H1 (cell line): ENCODE measurements at places on chromosomes 4 and X.

DNA sequence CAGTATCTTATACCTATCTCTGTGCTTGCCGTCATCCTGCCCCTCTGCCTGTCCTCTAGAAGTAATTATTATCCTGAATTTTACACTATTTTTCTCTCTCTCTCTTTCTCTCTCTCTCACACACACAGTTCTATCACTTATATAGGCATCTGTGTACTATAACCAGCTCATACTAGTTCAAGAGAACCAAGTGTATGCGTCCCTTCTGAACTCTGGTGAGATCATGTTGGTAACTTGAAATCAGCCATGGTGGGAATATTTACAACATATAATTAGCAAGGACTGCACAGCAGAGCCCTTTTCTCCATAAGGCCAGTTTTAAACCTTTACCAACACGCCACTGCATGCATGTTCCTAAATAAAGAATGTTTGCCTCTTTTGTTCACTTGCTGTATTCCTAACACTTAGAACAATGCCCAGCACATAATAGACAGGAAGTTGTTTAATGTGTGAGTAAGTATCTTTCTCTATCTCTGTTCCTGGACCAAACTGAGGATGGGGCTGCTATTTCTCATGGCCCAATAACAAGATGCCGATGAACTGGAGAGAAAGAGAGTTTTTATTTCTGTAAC, 51.1 kb upstream of the IL21 start:
- DNase-seq, result no peak

DNA sequence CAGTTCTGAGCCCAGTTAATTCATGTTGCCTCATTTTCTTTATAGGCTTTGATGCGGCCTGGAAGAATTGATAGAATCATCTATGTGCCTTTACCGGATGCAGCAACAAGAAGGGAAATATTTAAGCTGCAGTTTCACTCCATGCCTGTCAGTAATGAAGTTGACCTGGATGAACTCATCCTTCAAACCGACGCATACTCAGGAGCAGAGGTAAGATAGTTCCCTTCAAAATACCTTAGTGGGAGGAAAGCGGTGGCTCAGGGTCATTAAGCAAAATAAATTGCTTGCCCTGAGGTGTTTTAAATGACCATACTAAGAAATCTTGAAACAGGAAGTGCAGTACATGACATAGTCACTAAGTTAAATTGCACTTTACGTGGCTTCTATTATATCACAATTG, 140.6 kb upstream of the SPRY1 start:
- DNase-seq, result no peak

GRCh38 chrX:100647095-100647494, 3.1 kb downstream of the SRPX2 start:
- no peak for DNase-seq

GRCh38 chr4:176927664-176928063, 134.9 kb upstream of the VEGFC start:
- DNase-seq, result no peak
